Neural progenitor cell (in vitro differentiated cells): ENCODE measurements at places on chromosomes 5 and 9.
A peak's percentile ranks its signal among the peaks of the same experiment; 100 is the strongest.

- no peak for DNase-seq
Observed at GRCh38 chr5:178123966-178124925, 6.6 kb upstream of the RMND5B start.

DNA sequence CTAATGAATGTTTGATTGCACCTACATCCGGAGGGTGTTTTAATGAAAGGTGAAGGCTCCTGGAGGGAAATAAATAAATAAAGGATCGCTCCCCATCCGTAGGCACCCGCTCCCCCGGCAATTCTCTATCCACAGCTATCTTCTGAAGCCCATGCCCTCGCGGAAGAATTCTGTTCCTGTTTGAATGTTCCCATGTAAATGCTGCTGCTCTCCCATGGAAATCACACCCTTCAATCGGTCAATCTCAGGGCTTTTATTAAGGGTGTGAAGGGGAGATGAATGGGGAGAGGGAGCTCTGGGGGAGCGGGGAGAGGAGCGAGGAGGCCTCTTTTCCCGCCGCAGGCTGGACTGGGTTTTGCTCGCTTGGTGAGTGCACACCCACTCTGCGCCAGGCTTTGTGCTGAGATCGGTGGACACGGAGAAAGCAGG lies 21.1 kb upstream of the ARAP3 start:
- peak; percentile 21 for DNase-seq

DNA sequence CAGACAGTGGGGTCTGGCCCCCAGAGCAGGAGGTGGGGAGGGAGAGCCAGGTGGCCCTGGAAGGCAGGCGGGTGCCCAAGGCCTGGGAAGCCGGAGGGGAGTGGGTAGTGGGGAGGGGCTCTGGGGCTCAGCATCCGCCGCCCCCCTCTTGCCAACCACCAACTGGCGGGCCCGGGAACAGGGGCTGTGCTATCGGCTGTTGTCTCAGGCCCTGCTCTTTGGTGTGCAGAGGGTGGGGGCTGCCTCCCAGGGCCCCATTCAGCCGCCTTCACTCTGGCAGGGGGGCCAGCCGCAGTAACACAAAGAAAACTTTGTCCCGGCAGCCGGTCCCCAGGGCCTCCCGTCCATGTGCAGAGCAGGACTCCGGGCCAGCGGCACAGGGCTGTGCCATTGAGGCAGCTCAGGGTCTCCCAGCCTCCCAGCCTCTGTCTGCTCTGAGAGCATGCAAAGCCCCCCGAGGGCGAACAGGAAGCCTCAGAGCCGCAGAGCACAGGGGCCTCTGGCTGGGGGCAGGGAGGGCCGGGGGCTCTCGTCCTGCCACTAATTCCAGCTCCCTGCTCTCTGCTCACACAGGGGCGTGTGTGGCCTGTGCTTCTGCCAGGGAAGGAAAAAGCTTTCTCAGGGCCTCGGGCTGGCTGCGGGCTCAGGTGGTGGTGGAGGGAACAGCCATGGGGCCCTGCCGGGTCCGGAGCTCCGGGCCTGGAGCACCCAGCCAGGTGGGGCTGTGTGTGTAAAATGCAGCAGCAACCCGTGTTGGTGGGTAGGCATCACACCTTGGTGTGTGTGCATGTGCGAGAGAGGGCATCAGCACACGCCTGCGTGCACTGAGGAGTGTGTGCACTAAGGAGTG lies 54.2 kb upstream of the NOTCH1 start:
- DNase-seq, result no peak

DNA sequence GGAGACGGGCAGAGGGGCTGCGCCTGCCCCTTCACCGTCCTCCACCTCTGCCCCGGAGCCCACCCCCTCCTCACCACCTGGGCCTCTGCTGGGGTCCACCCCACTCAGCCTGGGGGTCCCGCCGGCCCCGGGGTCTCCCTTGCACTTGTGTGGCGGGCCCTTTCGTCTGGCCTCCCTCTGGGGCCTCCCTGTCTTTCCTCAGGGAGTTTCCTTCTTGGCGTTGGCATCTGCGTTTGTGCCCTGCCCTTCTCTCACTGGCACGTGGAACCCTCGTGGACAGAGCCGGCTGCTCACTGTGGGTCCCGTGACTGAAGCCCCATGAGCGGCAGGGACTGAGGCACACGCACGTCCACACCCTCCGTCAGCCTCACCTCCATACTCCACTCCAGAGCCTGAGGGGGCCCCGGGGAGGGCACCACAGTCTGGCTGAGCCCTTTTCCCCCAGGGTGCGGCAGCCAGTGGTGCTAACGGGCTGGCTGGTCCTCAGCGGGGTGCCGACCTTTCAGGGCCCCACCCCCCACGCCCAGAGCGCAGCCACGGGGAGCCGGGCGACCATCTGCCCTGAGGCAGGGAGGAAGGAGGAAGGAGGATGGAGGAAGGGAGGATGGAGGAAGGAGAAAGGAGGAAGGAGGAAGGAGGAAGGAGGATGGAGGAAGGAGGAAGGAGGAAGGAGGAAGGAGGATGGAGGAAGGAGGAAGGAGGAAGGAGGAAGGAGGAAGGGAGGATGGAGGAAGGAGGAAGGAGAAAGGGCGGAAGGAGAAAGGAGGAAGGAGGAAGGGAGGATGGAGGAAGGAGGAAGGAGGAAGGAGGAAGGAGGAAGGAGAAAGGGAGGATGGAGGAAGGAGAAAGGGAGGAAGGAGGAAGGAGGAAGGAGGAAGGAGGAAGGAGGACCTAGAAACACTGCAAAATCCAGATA lies 53.0 kb upstream of the NRARP start:
- DNase-seq, result no peak

DNA sequence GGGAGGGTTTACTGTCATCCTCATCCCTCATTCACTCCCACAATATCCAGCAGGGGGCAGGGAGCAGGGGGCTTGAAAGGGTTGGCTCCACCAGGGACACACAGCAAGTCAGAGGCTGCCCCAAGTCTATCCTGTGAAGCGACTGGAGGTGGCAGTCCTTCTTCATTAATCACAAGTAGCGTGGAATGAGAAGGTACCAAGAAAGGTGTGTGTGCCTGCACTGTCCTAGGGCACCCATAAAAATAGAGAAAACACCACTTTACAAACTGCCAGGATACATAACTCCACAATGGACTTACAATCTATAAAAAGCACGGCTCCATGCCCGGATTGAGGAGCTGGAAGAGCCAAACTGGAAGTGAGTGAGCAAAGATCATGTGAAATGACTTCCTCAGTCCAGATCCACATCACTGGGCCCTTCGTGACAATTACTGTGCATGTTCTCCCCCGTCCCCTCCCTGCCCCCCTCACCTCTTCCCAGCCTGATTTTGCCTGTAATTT lies 183.9 kb downstream of the SLIT3 start:
- DNase-seq, result peak; percentile 49

GRCh38 chr5:173613433-173614159 lies 2.9 kb downstream of the BOD1 start:
- DNase-seq, result no peak

GRCh38 chr5:38237681-38238080 lies 20.7 kb upstream of the EGFLAM start:
- DNase-seq, result no peak
